ENCODE measurements at places on chromosomes 3 and 15. TPM values are rescaled to one million over a fixed set of nuclear protein-coding genes. Genes with fewer than 3 reads are reported as not detected.

GRCh38 chr15:63601704-63602185 lies 4.6 kb downstream of the FBXL22 start:
- H3K4me3 ChIP-seq = peak overlapping the region; percentile 91
- no peak for DNase-seq
- no peaks in the 10 kb centered on the region for H3K36me3 ChIP-seq
- peaks cover 15% of the 10 kb centered on the region for H3K4me1 ChIP-seq

GRCh38 chr3:43468133-43468532 lies 153.7 kb downstream of the ANO10 start:
- DNase-seq = no peak
- no peaks in the 10 kb centered on the region for H3K27me3 ChIP-seq
- H3K4me1 ChIP-seq = no peaks in the 10 kb centered on the region
- no peaks in the 10 kb centered on the region for H3K36me3 ChIP-seq
- no peak overlapping the region for H3K4me3 ChIP-seq

DNA sequence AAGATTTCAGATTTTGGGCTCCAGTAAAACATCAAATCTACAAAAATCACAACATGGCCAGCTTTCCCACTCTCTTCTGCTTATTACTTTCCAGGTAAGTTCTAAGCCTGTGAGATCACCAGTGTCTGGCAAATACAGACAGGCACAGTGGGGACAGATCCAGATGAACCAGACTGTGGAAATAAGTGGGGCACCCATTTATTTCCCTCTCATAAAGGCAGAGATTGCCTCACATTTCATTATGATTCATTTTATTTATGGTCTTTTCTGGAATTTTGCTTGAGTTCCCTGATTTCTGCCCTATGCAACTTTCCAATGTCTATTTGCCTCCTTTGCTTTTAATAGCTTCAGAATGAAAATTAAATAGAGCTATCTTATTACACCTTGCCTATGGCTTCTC lies 66.8 kb downstream of the GREM1 start:
- no peak overlapping the region for H3K27ac ChIP-seq
- H3K4me3 ChIP-seq = no peak overlapping the region
- no peak for DNase-seq
- H3K27me3 ChIP-seq = no peaks in the 10 kb centered on the region

DNA sequence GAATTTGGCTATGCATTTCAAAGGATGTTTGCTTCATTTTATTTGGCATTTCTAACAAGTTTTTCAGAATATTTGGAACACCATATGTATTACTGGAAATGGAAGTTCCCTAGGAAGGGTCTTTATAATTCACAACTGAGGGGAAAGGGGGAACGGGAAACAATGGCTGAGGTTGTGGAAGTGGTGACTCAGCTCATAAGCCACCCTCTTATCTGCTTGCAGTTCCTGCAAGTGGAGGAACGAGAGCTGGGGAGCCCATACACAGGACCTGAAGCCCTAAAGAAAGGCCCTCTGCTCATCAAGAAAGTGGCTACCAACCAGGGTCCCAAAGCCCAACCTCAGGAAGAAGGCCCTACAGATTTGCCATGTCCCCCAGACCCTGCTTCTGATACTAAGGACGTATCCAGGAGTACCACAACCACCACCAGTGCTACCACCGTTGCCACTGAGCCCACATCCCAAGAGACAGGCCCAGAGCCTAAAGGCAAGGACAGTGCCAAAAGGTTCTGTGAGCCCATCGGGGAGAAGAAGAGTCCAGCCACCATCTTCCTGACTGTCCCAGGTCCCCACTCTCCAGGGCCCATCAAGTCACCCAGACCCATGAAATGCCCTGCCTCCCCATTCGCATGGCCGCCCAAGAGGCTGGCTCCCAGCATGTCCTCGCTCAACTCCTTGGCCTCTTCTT lies 37.9 kb downstream of the ESYT3 start:
- no peak for DNase-seq
- H3K36me3 ChIP-seq = no peaks in the 10 kb centered on the region
- H3K4me3 ChIP-seq = no peak overlapping the region

- H3K4me1 ChIP-seq = peaks cover 8% of the 10 kb centered on the region
- no peak overlapping the region for H3K4me3 ChIP-seq
- H3K27me3 ChIP-seq = no peaks in the 10 kb centered on the region
- no peak for DNase-seq
- H3K36me3 ChIP-seq = no peaks in the 10 kb centered on the region
Observed at GRCh38 chr3:177781686-177782161, 584.4 kb upstream of the TBL1XR1 start.

GRCh38 chr3:56744016-56744415 lies 57.7 kb downstream of the ARHGEF3 start:
- H3K4me1 ChIP-seq = no peaks in the 10 kb centered on the region
- H3K4me3 ChIP-seq = no peak overlapping the region
- H3K36me3 ChIP-seq = peaks cover 29% of the 10 kb centered on the region
- DNase-seq = no peak

- H3K27ac ChIP-seq = no peak overlapping the region
- DNase-seq = no peak
- H3K4me3 ChIP-seq = no peak overlapping the region
- no peaks in the 10 kb centered on the region for H3K27me3 ChIP-seq
Observed at GRCh38 chr3:64108231-64108630, 84.9 kb upstream of the PSMD6 start.

DNA sequence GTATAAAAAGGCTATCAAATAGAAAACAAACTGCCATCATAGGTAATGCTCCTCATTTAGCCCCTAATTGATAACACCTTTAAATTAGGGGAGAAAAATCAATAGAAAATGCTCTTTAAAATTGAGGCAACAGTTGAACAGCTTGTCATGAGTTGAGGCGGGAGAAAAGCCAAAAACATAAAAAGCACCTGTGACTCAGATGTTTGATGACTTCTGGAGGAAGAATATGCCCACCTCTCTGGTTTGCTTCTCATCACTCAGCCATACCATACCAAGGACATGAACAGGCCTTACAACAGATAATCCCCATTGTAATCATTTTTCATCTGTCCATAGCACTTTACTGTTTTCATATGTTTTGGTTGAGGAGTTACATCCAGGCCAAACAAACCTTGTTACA lies 246.0 kb downstream of the MYRIP start:
- DNase-seq = no peak
- H3K27me3 ChIP-seq = no peaks in the 10 kb centered on the region
- no peaks in the 10 kb centered on the region for H3K36me3 ChIP-seq
- H3K4me1 ChIP-seq = peaks cover 5% of the 10 kb centered on the region

Gene TRH
- not detected for polyA plus RNA-seq

Gene NFKBIZ
- polyA plus RNA-seq = 88.9 TPM

DNA sequence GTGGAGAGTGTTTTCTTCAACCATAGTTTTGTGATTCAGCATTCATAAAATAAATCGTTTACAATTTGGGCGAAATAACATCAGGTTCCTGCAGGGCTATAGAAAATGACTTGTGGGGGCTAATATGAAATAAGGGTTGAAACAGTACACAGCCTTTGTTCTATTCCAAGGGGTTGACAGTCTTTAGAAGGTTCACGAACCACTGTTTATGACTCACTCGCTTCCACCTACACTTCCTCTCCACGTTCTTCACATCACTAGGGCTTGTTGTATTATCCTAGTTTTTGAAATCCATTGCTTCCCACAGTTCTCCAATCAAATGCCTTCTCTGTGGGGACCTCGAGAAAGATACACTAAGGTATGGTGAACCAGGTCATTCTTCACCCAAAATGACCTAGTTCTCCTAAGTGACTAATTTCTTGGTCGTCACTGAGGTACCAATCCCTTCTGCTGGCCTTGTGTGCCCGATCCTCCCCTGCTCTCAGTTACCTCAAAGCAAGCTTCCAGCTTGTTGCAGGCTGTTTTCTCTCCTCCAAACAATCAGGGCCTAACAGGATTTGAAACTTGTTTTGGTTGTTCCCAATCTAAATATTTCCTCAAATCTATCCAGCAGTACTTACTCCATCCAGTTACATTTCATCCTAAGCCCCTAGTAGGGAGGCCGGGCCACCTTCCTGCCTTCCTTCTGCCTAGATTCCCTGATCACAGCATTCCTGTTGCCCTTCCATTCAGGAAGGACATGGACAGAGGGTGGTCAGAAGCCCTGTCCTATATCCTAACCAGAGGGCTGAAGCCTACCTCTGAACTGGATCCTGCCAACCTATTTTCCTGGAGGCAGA lies 23.1 kb upstream of the TBL1XR1 start:
- no peak for DNase-seq
- H3K36me3 ChIP-seq = no peaks in the 10 kb centered on the region
- no peaks in the 10 kb centered on the region for H3K4me1 ChIP-seq
- no peaks in the 10 kb centered on the region for H3K27me3 ChIP-seq
- H3K27ac ChIP-seq = no peak overlapping the region

DNA sequence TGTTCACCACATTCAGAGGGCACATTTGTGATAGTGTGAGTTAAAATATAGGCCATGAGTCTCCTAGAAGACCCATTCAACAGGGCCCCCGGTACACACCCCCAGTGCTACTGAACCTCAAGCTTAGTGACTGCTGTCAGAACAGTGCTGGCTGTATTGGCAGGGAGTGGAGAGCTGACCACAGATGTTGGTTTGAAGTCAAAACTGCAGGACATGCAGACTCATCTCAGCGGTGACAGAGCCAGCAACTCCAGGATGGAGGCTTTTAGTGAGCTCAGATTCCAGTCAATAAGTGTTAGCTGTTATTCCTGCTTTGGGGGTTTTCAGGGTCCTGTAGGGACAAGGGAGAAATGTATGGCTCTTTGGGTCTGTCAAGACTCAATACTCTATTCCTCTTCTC lies 29.1 kb downstream of the PRR20G start:
- no peak overlapping the region for H3K4me3 ChIP-seq
- H3K36me3 ChIP-seq = no peaks in the 10 kb centered on the region
- H3K27me3 ChIP-seq = no peaks in the 10 kb centered on the region

- H3K27ac ChIP-seq = no peak overlapping the region
- no peaks in the 10 kb centered on the region for H3K36me3 ChIP-seq
- H3K27me3 ChIP-seq = no peaks in the 10 kb centered on the region
- H3K4me1 ChIP-seq = no peaks in the 10 kb centered on the region
- no peak for DNase-seq
Observed at GRCh38 chr15:61102281-61102680, 126.8 kb downstream of the RORA start.

DNA sequence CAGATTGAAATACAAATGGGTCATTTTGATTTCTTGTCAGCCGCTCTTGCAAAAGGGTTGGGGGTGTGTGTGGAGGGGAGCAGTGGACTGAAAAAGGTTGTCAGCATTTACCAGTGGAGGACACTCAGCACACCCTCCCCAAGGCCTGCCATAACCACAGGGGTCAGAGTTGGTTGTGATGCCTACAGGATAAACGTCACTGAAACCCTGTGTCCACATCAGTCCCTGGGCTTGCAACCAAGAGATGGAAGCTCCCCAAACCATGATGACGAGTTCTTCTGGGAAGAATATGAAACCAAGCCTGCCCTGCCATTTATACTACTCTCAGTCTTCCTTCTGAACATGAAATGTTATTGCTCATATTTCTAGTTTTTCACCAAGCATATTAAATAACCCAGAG lies 54.0 kb upstream of the UMPS start:
- no peak overlapping the region for H3K27ac ChIP-seq
- no peaks in the 10 kb centered on the region for H3K27me3 ChIP-seq
- DNase-seq = no peak
- no peaks in the 10 kb centered on the region for H3K4me1 ChIP-seq
- H3K36me3 ChIP-seq = no peaks in the 10 kb centered on the region
- H3K4me3 ChIP-seq = no peak overlapping the region

GRCh38 chr3:150528354-150528797 lies 17.9 kb downstream of the SERP1 start:
- no peak overlapping the region for H3K4me3 ChIP-seq
- no peak overlapping the region for H3K27ac ChIP-seq
- DNase-seq = no peak
- H3K36me3 ChIP-seq = no peaks in the 10 kb centered on the region

GRCh38 chr3:56591262-56591661 lies 34.3 kb downstream of the CCDC66 start:
- H3K36me3 ChIP-seq = no peaks in the 10 kb centered on the region
- H3K27ac ChIP-seq = no peak overlapping the region
- H3K4me3 ChIP-seq = no peak overlapping the region
- no peak for DNase-seq

Gene MME
- 10.8 TPM for polyA plus RNA-seq

- H3K4me1 ChIP-seq = peaks cover 8% of the 10 kb centered on the region
- H3K27ac ChIP-seq = no peak overlapping the region
- no peaks in the 10 kb centered on the region for H3K36me3 ChIP-seq
- H3K4me3 ChIP-seq = no peak overlapping the region
Observed at GRCh38 chr3:69144631-69145245, 22.3 kb upstream of the LMOD3 start.

DNA sequence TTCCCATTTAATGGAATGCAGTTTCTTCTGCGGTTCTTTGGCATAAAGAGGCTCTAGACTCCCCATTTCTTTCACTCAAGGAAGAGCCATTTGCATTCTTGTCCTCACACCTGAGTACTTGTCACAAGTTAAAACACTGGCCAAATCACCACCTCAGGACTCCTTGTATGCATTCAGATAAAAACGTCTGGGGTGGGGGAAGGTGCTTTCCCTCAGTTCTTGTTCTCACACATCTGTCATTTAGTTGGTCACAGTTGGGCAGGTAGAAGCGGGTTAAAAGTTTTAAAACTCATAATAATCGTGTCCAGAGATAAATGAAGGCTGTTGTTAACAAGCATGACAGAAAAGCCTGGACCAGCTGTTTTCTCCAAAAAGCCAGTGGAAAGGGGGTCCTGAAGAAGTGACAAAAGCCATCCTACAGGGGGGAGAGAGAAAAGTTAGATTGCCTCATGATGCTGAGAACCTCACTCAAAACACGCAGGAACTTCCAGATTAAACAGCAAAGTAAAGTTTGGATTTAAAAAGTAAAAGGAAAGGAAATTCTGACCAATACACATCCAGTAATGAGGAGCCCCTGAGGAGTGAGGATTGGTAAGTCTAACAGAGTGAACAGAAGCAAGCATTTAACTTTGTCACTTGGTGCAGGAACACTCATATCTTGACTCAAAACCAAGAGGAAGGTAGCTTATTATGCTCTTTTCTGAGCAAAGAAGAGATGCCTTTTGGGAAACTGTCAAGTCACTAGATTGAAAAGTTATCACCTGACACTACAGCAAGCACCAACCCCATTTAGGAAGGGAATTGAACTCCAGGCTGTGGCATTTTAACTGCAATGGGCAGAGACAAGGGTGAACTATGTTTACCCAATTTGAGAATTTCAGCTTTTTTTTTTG lies 2.8 kb downstream of the BCL2L10 start:
- H3K36me3 ChIP-seq = no peaks in the 10 kb centered on the region
- no peak overlapping the region for H3K27ac ChIP-seq
- peaks cover 8% of the 10 kb centered on the region for H3K27me3 ChIP-seq
- no peak for DNase-seq

GRCh38 chr15:75577401-75578172 lies 1.5 kb downstream of the PTPN9 start:
- peak overlapping the region; percentile 93 for H3K4me3 ChIP-seq
- no peaks in the 10 kb centered on the region for H3K36me3 ChIP-seq
- H3K27me3 ChIP-seq = no peaks in the 10 kb centered on the region
- DNase-seq = no peak

Gene MRPL46
- 25.2 TPM for polyA plus RNA-seq

- peaks cover 10% of the 10 kb centered on the region for H3K4me1 ChIP-seq
- no peak overlapping the region for H3K27ac ChIP-seq
- no peaks in the 10 kb centered on the region for H3K27me3 ChIP-seq
- H3K4me3 ChIP-seq = no peak overlapping the region
- DNase-seq = no peak
- H3K36me3 ChIP-seq = no peaks in the 10 kb centered on the region
Observed at GRCh38 chr3:9183011-9183410, 66.4 kb downstream of the SRGAP3 start.
